ENCODE measurements at places on chromosomes 7 and 10.
A peak's percentile ranks its signal among the peaks of the same experiment; 100 is the strongest.

DNA sequence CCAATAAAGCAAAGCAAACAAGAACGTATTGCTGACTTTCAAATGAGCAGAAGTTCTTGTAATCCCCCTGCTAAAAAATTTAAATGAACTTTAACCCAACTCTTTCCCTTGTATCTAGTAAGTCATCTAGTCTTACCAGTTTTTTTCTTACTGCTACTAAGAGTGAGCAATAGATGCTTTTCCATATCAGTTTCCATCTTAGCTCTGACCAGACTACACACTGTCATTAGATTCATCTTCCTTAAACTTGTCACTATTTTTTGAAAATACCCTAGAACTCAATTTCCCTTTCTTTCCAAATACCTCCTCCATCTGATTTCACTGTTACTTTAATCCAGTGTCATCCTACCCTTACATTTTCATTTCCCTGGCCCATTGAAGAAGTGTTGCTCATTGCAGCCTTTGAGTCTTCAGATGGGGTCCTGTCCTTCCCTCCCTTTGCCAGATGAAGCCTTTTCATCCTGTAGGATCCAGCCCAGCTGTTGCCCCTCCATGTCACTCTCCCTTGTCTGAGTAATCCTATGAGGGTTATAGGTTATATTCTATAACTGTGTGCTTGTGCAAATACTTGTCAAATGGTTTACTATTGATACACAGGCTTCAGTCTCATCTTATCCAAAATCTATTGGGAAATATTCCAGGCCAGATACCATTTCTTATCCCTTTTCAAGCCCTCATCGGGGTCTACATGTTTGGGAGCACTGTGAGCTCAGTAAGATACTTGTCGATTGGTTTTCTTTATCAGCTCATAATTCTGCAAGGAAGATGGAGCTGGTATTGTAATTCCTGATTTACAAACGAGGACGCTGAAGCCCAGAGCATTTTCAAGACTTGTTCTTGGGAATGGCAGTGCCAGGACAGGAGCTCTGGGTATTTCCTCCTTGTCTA lies 51.5 kb upstream of the ITGB1 start:
- DNase-seq: no peak

DNA sequence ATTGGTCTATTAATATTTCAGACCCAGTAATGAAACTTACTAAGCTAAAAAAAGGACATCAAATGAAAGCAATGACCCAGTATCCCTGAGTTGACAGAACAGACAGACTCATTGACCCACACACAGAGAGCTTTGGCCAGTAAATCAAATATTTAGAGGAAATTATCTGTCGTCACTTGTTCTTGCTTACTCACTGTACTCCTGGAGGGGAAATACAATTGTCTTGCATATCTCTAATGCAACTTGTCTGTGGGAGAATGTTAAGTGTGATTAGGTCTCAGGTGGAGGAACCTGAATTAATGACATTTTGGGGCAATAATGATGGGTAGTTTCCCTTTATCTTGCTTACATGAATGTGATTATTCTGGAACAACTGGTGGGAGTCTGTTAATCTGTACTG lies 80.4 kb downstream of the CUBN start:
- no peak for DNase-seq

DNA sequence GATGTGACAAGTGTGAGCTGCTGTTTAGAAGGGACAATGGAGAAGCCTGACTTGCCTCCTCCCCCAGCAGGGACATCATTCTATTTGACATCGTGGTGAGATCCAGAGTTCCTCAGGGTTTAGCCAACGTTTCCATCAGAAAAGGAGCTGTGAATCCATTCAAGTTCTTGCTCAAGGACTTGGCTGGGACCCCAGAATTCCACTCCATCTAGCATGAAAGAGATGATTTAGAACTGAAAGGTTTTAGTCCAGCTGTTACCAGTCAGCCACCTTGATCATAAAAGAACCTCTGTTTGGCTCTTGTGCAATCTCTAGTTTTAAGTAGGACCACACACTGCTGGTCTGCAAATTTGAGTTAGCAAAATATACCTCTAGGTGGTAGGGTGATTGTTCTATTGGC lies 337.6 kb downstream of the FRMD4A start:
- peak; percentile 51 for DNase-seq

DNA sequence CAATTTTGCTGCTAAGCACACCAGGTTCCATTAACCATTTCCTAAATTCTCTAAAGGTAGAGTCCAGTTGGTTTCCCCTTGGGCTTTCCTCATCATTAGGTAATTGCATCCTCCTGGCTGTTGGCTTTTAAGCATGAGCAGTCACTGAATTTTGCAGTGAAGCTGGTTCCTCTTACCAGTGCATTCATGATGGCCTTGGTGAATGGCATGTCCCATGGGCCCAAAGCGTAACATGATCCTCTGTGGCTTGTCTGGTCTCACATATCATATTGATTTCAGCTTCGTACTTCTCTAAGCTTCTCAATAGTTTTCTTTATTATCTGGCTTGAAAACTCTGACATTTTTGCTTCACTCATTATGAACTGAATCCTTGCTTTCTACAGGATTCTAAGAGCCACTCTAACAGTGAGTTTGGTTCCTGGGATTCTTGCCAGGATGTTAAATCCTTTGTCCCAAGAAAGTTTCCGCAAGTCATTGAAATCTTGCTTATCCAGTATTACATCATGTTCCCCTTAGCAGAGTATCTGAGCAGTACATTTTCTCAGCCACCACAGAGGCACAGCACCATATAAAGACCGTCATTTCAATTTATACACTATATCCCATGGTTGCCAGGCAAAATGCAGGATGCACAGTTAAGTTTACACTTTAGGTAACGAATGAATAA lies 134.2 kb downstream of the PTN start:
- peak; percentile 30 for DNase-seq

DNA sequence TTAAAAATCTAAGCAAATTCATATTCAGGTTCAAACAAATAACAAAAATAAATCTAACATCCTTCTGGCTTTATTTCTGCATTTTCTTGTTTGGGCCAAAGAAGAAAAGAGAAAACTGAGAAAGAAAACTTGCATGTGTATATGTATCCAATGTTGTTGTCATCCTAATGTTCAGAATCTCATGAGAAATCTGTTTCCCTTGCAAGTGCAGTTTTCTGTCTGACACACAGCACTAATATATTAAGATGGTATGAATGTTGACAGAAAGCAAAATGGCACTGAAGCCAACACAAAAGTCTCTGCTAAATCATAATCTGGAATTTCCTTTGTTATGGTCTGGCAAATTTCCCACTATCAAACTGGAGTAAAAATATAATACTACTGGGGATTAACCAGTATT lies 235.9 kb downstream of the HGF start:
- DNase-seq: no peak

DNA sequence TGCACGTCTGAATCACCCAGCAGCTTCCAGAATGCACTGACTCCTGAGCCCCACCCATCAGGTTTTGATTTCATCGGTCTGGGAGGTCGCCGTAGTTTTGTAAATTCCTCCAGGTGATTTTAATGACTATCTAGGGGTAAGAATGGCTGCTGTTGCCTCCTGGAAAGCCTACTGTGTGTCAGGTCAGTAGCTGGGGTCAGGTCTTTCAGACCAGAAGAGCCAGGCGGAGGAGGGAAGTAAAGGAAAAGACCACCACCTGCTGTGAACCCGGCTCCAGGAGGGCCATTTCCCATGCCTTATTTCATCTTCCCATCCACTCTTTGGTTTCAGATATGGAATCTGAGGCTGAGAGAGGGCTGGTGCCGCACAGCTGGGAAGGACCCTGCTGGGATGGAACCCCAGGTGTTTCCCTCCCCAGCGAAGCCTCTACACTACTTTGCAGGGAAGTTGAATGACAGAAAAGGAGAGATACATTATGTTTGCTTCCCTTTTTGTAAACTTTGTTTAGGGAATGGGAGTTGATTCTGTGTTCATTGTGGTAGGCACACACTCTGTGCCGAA lies 19.8 kb downstream of the ADAMTS14 start:
- DNase-seq: no peak

- no peak for DNase-seq
These were observed 18.1 kb downstream of the KCNH2 start for GRCh38 chr7:150959739-150960734.

DNA sequence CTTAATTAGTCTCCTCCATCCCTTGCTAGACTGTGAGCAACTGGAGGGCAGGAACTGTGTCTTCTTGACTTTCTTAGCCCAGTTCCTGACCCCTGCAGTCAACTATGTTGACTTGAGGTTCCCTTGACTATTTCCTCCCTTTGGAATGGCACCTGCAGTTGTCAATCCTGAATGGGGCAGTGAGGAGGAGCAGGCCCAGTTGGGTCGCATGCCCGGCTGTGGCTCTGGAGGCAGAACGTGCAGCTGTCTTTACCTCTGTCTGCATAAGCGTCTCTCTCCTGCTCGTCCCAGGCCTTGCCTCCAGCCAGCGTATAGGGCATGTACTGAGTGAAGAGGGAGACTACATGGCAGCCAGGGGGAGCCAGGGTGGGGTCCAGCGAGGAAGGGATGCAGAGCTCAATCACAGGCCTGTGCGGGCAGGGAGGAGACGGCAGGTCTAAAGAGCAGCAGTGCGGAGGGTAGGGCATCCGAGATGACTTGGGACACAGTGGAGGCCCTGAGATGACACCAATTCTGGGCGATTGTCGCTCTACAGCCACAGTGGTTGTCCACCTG lies 26.8 kb downstream of the PYROXD2 start:
- no peak for DNase-seq

DNA sequence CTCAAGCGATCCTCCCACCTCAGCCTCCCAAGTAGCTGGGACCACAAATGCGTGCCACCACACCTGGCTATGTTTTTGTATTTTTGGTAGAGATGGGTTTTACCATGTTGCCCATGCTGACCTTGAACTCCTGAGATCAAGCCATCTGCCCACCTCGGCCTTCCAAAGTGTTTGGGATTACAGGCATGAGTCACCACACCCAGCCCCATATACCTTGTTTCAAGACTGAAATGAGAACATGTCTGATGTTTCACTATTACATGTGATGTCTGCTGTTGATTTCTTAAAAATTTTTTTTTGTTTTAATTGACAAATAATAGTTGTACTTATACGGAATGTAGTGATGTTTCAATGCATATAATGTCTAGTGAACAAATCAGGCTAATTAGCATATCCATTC lies 14.5 kb downstream of the KLHL7 start:
- no peak for DNase-seq

DNA sequence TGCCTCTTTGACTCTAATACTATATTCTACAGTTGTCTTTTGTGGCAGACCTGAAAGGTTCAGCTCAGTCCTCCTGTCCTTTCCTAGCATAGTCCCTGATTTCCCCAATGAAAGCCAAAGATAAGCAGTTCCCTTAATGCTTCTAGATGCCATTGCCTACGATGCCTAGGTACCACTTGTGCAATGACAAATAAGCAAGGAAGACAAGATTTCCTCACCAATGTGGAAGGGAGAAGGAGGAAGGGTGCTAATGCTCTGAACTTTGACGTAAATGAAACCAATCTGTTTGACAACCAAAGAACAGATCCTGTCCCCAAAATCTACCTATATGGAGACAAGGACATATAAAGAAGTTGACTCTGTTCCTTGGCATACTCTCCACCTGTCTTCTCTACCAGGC lies 393.3 kb downstream of the KCNMA1 start:
- no peak for DNase-seq

Measured in spinal cord (tissue), 10 donors.